ENCODE measurements at places on chromosomes 11 and 22. TPM values are rescaled to one million over a fixed set of nuclear protein-coding genes. Genes with fewer than 3 reads are reported as not detected.

OR51B2 gene
- not detected for polyA plus RNA-seq

GTPBP1 gene
- polyA plus RNA-seq: 16.9 TPM

HTR3B gene
- not detected for polyA plus RNA-seq

CCDC116 gene
- polyA plus RNA-seq: not detected

CEP57 gene
- 28.8 TPM for polyA plus RNA-seq

TRPT1 gene
- polyA plus RNA-seq: 37.4 TPM

CD3G gene
- polyA plus RNA-seq: 0.17 TPM

ZNF280B gene
- polyA plus RNA-seq: 0.92 TPM

KCNA4 gene
- polyA plus RNA-seq: 0.06 TPM

CLDN5 gene
- 0.48 TPM for polyA plus RNA-seq

FJX1 gene
- polyA plus RNA-seq: 5.5 TPM

LIF gene
- 3.1 TPM for polyA plus RNA-seq

POGLUT3 gene
- polyA plus RNA-seq: 29.9 TPM

OR8D1 gene
- polyA plus RNA-seq: not detected

OR56A5 gene
- not detected for polyA plus RNA-seq

DSCAML1 gene
- 0.77 TPM for polyA plus RNA-seq

BCR gene
- polyA plus RNA-seq: 7.1 TPM

RIMBP3B gene
- polyA plus RNA-seq: not detected

SCN4B gene
- 13.3 TPM for polyA plus RNA-seq

PHRF1 gene
- polyA plus RNA-seq: 21.3 TPM
